Naive thymus-derived CD8-positive, alpha-beta T cell (primary cell): ENCODE measurements at places on chromosomes 2 and 18. TPM values are rescaled to one million over a fixed set of nuclear protein-coding genes. Genes with fewer than 3 reads are reported as not detected.

DNA sequence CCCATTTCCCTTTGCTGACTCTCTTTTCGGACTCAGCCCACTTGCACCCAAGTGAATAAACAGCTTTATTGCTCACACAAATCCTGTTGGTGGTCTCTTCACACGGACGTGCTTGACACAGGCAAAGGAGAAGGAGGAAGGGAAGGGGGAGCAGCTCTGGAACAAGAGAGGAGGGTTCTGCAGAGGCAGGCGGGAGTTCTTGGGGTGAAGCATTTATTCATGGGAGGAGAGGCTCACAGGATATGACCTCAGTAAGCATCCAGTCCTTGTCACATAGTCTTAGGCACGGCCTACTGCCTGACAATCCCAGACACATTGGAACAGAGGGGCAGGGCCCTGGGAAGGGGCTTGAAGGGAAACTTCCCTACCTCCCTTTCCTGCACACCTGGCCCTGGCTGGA, 171.7 kb upstream of the HS6ST1 start:
- DNase-seq: no peak

DNA sequence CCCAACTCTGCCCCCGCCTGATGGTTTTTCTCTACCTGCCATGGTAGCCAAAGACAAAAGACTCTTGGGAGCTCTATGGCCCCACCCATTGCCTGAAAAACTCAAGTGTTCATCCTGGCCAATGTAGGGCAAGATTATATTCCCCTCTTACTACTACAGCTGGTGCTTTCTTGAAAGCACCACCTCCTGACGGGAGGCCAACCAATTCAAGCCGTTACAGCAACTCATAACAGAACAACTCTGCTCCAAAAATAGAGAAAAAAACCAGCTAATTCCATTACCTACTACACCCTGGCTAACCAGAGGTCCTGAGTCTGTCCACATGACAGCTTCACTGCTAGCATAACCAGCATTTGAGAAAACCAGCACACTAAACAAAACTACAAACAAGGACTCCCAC, 127.5 kb upstream of the GAREM1 start:
- no peak for DNase-seq

The SNED1 gene
- 99.9 TPM for total RNA-seq

GRCh38 chr2:208415255-208415654, 8.7 kb downstream of the PTH2R start:
- DNase-seq: no peak

The DAPL1 gene
- total RNA-seq: not detected

The PSME4 gene
- 59.9 TPM for total RNA-seq

DNA sequence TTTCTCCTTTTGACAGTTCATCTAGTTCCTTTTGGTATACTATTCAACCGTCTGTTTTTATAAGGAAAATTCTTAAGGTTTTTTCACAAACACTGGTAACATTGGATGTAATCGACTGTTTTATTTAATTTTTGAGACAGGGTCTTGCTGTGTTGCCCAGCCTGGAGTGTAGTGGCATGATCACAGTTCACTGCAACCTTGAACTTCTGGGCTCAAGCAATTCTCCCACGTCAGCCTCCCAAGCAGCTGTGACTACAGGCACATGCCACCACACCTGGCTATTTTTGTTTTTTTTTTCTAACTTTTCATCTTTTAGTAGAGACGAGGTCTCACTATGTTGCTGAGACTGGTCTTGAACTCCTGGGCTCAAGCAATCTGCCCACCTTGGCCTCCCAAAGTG, 104.4 kb upstream of the DNMT3A start:
- DNase-seq: no peak

DNA sequence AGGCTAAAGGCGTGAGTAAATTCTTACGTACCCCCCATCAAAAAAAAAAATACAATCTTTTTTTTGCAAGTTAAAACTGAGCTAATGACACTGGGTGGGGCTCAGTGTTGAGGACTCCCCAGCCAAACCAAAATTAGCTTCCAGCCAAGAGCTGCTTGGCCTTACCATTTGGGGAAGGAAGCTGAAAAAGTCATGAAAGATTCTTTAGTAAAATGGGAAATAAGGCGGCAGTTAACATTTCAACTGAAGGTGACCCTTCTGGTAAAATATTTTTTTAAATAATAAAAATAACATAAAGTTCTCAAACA, 16.4 kb downstream of the SMAD7 start:
- no peak for DNase-seq

DNA sequence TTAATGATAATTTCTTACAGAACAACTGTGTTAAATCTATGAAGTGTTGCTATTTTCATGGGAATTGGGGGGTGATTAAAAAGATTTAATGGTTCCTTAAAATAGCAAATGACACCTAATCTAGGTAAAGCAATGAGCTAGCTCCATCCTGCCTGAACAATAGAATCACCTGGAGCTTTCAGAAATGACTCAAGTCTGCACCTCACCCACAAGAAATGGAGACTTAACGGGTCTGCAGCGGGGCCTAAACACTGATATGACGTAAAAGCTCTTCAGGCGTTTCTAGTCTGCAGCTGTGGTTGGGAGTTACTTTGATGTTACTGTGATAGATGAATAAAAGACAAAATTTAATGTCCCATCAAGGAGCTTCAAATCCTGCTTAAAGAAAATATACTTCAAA, 328.2 kb downstream of the RND3 start:
- DNase-seq: no peak

DNA sequence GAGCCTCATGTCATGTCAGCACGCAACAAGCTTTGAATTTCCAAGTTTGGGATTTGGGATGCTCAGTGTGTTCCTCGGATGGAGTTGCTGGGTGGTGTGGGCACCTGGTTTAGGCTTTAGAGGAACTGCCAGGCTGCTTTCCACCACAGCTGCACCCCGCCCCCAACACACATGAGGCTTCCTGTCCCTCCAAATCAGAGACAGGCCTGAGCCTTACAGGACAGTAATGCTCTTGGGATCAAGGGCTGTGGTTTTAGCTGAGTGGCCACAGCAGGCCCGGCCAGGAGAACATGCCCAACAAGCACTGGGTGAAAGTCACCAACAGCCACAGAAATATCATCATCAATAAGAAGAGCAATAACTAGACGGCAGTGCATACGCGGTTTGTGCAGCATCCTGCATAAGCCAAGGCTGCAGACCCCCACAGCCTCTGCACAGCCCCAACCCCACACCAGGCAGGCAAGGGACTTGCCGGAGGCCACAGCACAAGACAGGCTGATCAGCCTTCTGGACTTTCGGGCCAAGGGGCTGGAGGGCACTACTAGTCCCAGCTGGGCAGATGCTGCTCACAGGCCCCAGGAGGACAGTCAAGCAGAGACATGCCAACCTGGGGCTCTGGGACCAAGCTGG, 29.7 kb upstream of the GPC1 start:
- no peak for DNase-seq

GRCh38 chr2:166960702-166961270, 72.5 kb downstream of the XIRP2 start:
- DNase-seq: no peak

- DNase-seq: no peak
Observed at GRCh38 chr2:141714496-141714895, 416.3 kb downstream of the LRP1B start.

The CD207 gene
- total RNA-seq: not detected

- no peak for DNase-seq
Observed at GRCh38 chr18:79772865-79773696, 24.7 kb upstream of the KCNG2 start.

The C2orf66 gene
- total RNA-seq: not detected

DNA sequence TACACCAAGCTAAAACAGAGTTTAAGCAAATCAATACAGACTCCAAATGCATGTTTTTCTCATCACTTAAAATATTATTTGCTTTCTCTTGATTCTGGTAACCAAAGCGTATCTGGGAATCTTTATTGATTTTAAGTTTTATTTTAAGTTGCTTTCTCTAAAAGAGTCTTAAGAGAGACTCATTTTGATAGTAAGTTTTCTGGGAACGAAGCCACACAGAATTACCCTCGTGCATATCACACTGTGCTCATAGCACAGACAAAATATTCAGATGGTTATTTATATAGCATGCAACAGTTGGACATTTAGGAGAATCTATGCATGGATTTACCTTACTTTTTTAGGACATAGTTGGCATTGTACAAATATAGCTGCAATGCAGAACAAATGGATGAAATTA, 597.5 kb upstream of the NRXN1 start:
- DNase-seq: no peak

The NOSTRIN gene
- total RNA-seq: 0.55 TPM

DNA sequence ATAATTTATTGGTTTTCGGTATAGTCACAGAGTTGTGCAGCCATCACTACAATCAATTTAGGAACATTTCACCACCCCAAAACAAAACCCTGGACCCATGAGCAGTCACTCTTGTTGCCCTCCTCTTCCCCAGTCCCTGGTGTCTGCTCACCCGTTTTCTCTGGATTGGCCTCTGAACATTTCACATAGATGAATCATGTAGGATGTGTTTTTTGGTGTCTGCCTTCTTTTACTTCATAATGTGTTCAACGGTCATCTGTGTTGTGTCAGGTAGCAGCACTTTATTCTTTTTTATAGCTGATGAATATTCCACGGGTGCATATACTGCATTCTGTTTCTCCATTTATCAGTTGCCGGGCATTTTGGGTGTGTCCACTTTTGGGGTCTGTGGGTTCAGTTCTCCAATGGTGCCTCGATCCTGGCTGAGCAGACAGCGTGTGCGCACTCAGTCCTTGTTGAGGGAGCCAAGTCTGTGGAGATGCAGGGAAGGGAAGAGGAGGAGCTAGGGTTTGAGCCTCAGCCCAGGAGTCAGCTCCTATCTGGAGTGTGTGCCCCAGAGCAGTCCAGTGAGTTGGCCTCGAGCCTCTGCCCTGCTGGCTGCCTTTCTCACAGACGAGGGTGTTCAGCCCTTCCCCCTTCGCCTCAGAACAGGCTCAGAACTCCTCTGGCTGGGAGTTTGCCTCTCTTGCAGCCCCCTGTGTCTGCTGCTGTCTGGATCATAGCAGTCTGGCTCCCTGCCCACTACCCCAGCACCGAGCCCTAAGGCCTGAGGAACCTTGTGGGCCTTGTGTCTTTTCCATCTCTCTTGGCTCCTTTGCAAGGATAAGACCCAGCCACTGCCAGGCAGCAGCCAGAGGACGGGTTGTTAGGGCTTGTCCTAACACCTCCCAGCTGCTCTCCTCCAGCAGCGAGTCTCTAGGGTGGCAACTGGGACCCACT, 18.0 kb downstream of the C2orf74 start:
- no peak for DNase-seq

- no peak for DNase-seq
Observed at GRCh38 chr2:24038786-24039499, 8.2 kb downstream of the WDCP start.

GRCh38 chr18:6537475-6537874, 122.8 kb upstream of the L3MBTL4 start:
- no peak for DNase-seq

DNA sequence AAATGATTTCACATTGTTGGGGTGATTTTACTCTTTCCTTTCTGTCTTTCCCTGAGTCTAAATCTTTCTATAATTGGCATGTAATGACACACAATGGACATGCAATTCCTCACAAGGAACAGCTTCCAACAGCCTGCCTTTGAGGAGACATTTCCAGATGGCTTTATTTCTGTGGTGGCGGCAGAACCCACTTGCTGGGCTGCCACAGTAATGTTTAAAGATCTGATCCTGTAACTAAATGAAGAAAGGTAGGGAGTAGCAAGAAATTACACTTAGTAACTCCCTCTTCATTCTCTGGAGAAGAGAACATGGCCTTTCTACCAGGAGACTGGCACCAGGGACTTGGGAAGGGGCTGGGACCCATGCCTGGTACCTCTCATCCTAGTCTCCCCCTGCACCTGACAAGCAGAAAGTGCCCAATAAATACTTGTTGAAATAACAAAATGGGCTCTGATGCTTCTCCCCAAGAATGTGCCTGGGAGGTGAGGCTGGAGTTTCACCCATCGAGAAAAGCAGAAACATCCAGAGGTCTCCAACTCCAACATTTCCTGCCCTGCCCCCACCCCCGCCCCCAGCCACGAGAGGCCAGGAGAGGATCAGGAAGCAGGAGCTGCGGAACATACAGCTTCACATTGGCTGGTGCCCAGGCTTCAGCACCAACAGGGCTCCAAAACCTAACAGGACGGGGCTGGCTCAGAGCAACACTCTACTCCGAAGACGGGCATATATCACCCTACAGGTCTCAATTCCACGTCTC, 92.1 kb downstream of the PXDN start:
- DNase-seq: no peak

GRCh38 chr2:33000986-33001385, 54.2 kb downstream of the LTBP1 start:
- no peak for DNase-seq

DNA sequence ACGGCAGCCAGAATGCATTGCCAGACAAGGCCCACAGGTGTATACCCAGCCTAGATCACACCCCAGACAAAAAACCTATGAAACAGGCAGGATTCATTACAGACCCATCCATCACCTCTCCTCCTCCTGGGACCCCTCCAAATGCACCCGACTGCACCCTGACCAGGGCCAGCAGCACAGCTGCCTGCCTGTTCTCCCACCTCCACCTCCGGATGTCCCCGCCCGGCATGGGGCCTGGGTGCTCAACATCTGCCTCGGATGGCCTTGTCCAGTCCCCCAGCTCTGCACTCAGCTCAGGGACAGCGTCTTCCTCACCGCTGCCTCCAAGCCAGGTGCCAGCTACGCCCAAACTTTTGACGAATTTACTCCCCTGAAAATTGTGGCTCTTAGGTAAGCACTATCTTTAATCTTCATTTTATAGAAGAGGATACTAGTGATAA, 91.1 kb downstream of the TPO start:
- DNase-seq: no peak

The ERFE gene
- total RNA-seq: not detected

- no peak for DNase-seq
Observed at GRCh38 chr18:58269931-58270330, 225.9 kb downstream of the NEDD4L start.

DNA sequence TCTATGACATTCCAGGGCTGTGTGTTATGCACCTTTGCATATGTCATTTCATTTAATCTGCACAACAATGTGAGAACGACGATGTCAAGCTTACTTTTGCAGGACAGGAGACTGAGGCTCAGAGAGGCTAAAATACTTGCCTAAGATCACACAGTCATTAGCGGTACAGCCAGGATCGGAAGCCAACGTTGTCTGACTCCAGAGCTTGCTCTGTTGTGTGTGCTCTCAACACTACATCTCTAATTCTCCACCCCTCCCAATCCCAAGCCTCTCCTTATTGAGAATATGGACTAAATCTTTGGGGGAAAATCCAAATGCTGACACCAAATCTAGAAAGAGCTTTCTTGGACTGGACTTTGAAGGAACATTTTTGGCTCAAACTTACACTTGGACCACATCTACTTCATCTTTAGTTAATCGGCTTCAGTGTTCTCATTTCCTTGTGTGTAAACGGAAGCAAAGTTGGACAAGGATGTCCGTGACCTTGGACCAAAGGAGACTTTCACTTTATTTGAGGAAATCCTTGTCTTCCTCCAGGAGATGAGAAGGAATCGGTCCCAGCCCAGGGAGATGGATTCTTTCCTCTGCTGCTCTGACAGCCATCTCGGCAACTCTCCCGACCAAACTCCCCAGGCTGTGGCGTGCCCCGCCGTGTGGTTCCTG, 242.4 kb downstream of the LPIN1 start:
- no peak for DNase-seq

GRCh38 chr2:169670215-169670651, 24.0 kb downstream of the CFAP210 start:
- no peak for DNase-seq

GRCh38 chr2:134875309-134875708, 36.9 kb downstream of the ACMSD start:
- DNase-seq: no peak
